CD8-positive, alpha-beta memory T cell (primary cell): ENCODE measurements at places on chromosomes 7 and 10. TPM values are rescaled to one million over a fixed set of nuclear protein-coding genes. Genes with fewer than 3 reads are reported as not detected.
A peak's percentile ranks its signal among the peaks of the same experiment; 100 is the strongest.

The CHPF2 gene
- 36.6 TPM for total RNA-seq

The DKK1 gene
- not detected for total RNA-seq

The TMEM26 gene
- not detected for total RNA-seq

The KIF11 gene
- 36.2 TPM for total RNA-seq

GRCh38 chr10:70820976-70821750 is 5.4 kb downstream of the SGPL1 start:
- H3K27ac ChIP-seq: no peak overlapping the region
- no peaks in the 10 kb centered on the region for H3K36me3 ChIP-seq
- no peaks in the 10 kb centered on the region for H3K27me3 ChIP-seq
- no peak for DNase-seq
- peaks cover 4% of the 10 kb centered on the region for H3K4me1 ChIP-seq

DNA sequence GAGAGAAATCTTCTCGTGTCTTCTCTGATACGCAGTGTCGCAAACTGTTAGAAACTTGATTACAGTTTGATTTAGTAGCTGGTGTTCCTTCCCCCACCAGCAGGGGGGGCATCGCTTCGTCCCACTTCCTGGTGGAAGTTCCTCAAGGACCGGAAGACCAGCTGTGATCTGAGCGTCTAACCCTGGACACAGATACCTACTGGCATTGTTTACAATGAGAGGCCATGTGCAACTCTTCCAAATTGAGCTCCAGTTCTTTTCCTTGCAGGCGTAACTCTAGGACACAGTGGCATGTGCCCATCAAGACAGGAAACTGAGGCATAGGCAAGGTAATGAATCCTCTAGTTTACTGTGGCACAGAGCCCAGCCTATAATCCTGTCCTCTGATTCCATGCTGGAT is 219.0 kb downstream of the CCDC3 start:
- H3K27me3 ChIP-seq: no peaks in the 10 kb centered on the region
- no peak for DNase-seq
- H3K4me1 ChIP-seq: no peaks in the 10 kb centered on the region
- H3K27ac ChIP-seq: no peak overlapping the region
- no peaks in the 10 kb centered on the region for H3K36me3 ChIP-seq

GRCh38 chr7:134028853-134029252 is 98.3 kb upstream of the LRGUK start:
- no peaks in the 10 kb centered on the region for H3K27me3 ChIP-seq
- no peak for DNase-seq
- H3K4me3 ChIP-seq: no peak overlapping the region
- no peaks in the 10 kb centered on the region for H3K36me3 ChIP-seq
- H3K27ac ChIP-seq: no peak overlapping the region

GRCh38 chr7:115410972-115411686 is 489.2 kb downstream of the MDFIC start:
- no peak for DNase-seq
- no peaks in the 10 kb centered on the region for H3K4me1 ChIP-seq
- no peaks in the 10 kb centered on the region for H3K27me3 ChIP-seq
- H3K36me3 ChIP-seq: no peaks in the 10 kb centered on the region

DNA sequence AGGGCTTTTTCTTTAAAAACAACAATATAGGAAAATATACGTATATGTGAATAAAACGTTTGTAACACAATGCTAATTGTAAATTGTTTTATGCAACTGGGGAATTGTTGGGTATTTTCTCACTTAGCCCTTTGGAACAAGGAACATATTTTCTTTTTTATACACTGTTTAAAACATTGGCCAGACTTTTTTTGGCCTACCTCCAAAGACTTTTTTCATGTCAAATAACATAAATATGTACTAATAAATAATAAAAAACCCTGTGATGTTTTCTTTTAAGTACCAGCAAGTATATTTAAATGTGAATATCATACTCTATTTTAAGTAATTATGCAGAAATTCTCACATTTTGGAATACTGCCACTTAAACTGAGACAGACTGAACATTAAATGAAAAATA is 15.7 kb downstream of the TMEM106B start:
- DNase-seq: no peak
- no peak overlapping the region for H3K4me3 ChIP-seq
- peaks cover 30% of the 10 kb centered on the region for H3K4me1 ChIP-seq
- H3K36me3 ChIP-seq: no peaks in the 10 kb centered on the region
- H3K27ac ChIP-seq: no peak overlapping the region
- H3K27me3 ChIP-seq: no peaks in the 10 kb centered on the region

GRCh38 chr10:58662314-58662713 is 149.6 kb downstream of the BICC1 start:
- no peak overlapping the region for H3K27ac ChIP-seq
- no peak overlapping the region for H3K4me3 ChIP-seq
- DNase-seq: no peak

DNA sequence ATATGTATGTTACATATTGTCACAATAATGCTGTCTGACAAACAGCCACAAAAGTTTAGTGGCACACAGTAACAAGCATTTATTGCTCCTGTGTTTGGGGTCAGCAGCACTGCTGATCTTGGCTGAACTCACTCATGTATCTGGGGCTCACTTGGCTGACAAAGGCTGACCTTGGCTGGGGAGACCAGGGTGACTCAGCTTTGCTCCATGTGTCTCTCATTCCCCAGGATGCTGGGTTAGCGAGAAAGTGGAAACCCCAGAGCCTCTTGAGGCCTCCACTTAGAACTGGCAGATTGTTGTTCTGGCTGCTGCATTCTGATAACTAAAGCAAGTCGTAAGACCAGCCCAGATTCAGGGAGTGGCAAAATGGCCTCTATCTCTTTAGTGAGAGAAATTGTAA is 217.3 kb upstream of the HABP2 start:
- DNase-seq: no peak
- no peaks in the 10 kb centered on the region for H3K36me3 ChIP-seq
- H3K27ac ChIP-seq: no peak overlapping the region
- no peak overlapping the region for H3K4me3 ChIP-seq

DNA sequence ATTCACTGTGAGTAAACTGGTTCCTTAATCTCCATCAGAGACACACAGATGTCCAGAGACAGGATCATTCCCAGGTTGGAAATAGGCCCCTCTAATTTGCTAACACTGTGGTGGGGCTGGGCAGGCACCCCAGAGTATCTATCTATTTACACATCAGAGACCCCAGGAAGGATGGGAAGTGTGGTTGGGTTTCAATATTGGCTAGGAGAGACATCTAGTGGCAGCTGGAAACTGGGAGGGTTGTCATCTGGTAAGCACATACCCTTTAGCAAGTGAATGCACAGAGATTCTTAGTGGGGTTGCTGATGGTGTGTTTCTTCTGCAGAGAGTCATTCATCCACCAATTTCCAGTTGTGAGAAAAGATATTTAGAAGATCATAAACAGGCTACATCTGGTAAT is 36.0 kb upstream of the NRG3 start:
- no peaks in the 10 kb centered on the region for H3K27me3 ChIP-seq
- DNase-seq: no peak
- no peaks in the 10 kb centered on the region for H3K4me1 ChIP-seq
- H3K27ac ChIP-seq: no peak overlapping the region
- no peak overlapping the region for H3K4me3 ChIP-seq

- H3K4me3 ChIP-seq: peak overlapping the region; percentile 78
- no peaks in the 10 kb centered on the region for H3K36me3 ChIP-seq
- DNase-seq: no peak
- H3K27me3 ChIP-seq: no peaks in the 10 kb centered on the region
- peaks cover 20% of the 10 kb centered on the region for H3K4me1 ChIP-seq
- peak overlapping the region; percentile 90 for H3K27ac ChIP-seq
Measured at GRCh38 chr10:22437620-22438588, 92.6 kb downstream of the SPAG6 start.

- DNase-seq: no peak
- no peak overlapping the region for H3K4me3 ChIP-seq
- no peaks in the 10 kb centered on the region for H3K36me3 ChIP-seq
- H3K27me3 ChIP-seq: no peaks in the 10 kb centered on the region
- H3K27ac ChIP-seq: no peak overlapping the region
Measured at GRCh38 chr10:127441350-127442219, 107.5 kb upstream of the NPS start.

GRCh38 chr10:74419491-74419951 is 268.5 kb downstream of the ADK start:
- H3K4me1 ChIP-seq: no peaks in the 10 kb centered on the region
- DNase-seq: no peak
- no peak overlapping the region for H3K27ac ChIP-seq
- no peak overlapping the region for H3K4me3 ChIP-seq
- H3K27me3 ChIP-seq: no peaks in the 10 kb centered on the region
- no peaks in the 10 kb centered on the region for H3K36me3 ChIP-seq

DNA sequence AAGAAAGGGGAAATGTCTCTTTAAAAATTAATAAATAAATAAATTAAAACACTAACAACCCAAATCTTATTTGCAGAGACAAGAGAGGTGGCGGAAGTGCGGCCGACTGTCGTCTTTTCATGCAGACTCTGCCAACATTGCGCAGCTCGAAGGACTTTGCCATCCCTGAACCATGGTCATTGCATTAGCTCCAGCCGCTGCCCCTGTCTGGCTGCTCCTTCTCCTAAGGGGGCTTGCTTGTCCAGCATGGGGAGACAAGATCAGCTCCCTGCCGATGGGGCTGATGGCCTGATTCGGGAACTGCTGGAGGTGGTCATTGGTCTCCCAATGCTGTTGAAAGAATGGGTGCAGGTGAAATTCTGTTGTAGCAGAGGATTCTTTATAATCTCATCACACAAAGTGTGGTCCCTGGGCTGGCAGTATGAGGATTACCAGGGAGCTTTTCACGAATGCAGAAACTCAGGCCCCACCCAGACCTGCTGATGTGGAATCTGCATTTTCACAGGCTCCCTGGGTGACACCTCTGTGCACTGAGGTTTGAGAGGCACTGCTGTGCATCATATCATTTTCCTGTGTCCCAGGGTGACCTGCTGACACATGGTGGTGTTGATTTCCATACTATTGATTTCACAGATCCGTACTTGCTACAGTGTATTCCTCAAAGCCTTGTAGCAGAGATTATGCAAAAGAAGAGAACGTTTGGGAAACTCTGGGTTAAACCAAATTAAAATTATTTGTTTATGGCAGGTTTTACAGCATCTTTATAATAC is 172.4 kb upstream of the ZMIZ1 start:
- H3K36me3 ChIP-seq: no peaks in the 10 kb centered on the region
- no peak overlapping the region for H3K27ac ChIP-seq
- H3K27me3 ChIP-seq: peaks cover 2% of the 10 kb centered on the region

DNA sequence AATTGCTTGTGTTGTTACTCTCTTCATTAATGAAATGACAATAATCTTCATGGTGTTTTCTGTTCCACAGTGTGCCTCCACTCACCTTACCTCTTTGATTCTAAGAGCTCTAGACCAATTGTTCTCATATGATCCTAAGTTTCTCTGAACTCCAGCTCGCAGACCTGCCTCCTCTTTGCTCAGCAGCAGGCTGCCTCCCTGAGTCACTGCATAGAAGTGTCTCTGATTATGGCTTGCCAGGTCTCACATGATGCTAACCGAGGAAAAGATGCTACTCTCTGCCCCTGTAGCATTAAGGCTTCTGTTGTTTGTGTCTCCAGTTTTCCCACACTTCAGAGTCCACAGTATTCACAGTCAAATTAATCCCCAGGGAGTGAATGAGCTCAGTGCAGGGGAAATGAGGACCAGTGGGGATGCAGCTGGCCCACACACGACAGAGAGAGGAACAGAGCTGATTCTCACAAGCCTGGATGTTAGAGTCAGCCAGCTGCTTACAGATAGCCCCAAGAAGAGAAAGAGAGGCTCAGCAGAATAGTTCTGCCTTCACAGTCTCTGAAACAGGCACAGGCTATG is 145.9 kb upstream of the EGR2 start:
- no peak overlapping the region for H3K27ac ChIP-seq
- no peak for DNase-seq
- no peak overlapping the region for H3K4me3 ChIP-seq
- no peaks in the 10 kb centered on the region for H3K36me3 ChIP-seq

DNA sequence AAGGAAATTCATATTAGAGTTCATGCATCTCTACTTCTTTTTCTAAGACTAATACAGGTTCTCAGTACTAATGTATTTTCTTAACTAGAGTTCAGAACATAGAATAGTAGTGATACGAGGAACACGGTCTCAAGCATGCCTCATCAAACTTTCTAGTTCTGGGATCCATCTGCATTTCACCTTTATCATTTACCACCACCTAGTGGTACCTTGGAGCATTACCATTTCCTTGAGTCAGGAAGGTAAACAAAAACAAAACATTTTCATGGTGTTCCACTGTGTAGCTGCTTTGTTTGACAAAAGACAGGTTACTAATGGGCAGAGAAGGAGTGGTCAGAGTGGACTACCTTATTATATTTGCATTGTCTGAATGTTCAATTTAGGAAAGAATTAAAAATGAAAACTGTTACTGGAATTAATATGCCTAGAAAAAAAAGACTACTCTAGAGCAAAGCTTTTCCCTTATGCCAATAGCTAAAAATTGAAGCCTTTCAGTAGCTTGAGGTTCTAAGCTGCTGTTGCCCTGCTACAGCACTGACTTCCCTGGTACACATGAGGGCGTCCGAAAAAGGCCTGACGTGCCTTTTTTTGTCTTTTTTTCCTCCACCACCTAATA is 44.5 kb downstream of the STARD3NL start:
- no peak overlapping the region for H3K27ac ChIP-seq
- H3K36me3 ChIP-seq: peaks cover 6% of the 10 kb centered on the region
- no peak for DNase-seq
- peaks cover 60% of the 10 kb centered on the region for H3K4me1 ChIP-seq
- H3K4me3 ChIP-seq: no peak overlapping the region
